Epithelial cell of esophagus (primary cell): ENCODE measurements at places on chromosomes 7 and 10.

DNA sequence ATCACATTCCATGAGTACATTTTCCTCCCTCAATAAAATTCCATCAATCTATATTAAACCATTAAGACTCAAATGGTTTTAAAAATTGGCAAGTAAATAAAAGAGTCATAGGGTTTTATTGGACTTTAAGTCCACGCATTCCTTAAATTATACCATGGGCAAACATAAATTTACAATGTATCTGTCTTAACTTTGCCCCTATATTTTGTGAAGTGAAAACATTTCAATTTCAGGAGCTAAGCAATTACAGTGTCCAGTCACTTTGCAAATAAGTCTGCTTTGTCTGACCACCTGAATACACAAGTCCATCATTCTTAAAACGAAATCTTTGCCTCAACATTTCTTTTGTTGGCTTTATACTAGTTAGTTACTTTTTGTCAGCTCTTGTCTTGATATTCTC is 197.5 kb upstream of the SEMA3D start:
- DNase-seq, result no peak

- peak; percentile 86 for DNase-seq
These were observed 242.8 kb downstream of the KLF6 start for GRCh38 chr10:3542185-3542611.

DNA sequence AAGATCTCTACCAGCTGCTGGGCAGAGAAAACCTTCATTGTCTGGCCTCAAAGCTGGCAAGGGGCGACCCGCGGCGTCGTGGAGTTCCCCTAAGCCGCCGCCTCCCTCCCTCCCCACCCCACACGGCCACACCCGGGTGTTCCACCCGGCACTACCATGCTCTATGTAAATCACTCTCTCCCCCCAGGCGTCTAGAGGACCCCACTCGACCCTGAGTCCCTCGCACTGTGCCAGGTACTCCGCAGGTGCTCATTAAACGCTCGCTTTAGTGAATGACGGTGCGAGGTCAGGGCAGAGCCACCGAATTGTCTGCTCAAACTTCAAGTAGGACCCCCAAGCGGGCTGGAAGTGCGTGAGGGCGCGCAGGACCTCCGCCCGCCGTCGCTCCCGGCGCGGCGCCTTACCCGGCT is 628 bp downstream of the PARP12 start:
- peak; percentile 23 for DNase-seq

GRCh38 chr10:78025685-78026364 is 3.5 kb downstream of the POLR3A start:
- peak; percentile 75 for DNase-seq

DNA sequence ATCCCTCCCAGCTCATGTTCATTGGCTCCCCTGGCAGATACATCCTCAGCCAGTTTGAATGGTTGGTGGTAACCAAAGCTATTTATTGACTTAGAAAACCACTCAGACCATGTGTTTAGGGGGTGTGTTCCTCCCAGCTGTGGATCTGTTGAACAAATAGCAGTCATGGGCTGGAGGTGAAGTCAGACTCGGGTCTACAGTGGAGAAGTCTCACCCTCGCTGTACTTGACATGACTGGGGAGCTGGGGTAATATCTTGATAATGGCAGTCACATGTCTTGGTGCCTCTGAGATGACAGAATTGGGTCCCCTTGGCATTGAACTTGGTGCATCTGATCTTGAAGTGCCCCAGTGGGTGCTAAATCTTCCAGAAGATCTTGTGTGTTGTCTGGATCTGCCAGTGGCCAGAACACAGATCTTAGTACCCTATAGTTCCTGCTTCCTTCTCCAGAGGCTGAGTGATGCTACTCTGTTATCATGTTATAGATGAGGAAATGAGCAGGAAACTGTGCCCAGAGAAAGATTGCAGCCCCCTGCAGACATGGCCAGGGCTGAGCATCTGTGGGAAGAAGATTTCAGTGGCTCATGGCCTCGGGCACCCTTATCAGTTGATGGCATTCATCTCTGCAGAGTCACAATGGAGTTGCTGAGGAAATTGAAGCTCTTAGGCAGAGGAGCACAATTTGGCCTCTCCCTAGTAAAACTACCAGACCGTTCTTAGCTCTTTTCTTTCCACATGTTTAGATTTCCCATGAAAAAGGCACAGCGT is 50.4 kb downstream of the ADRA2A start:
- DNase-seq, result no peak

GRCh38 chr10:71700731-71701368 is 18.7 kb downstream of the C10orf105 start:
- DNase-seq, result no peak

- DNase-seq, result no peak
These were observed 65.8 kb downstream of the TMEM209 start for GRCh38 chr7:130139193-130139960.

- no peak for DNase-seq
These were observed 517 bp downstream of the ITGB1 start for GRCh38 chr10:32957341-32958084.

DNA sequence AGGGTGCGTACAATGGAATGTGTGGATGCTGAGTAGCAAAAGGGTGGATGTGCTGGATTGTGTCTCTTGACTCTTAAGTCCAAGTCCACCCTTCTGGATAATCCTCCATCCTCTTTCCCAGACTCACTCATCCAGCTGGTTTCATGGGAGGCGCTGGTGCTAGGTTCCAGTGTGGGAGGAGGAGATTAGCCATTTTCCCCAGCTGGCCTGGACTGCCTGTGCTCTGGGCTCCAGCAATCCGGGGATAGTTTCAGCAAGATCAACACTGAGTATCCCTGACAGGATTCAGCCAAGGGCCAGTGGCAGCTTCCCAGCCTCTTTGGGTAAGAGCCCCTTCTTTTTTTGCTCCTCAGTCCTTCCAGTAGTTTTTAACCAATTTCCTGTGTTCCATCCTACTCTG is 21.6 kb upstream of the TRIL start:
- DNase-seq, result no peak

DNA sequence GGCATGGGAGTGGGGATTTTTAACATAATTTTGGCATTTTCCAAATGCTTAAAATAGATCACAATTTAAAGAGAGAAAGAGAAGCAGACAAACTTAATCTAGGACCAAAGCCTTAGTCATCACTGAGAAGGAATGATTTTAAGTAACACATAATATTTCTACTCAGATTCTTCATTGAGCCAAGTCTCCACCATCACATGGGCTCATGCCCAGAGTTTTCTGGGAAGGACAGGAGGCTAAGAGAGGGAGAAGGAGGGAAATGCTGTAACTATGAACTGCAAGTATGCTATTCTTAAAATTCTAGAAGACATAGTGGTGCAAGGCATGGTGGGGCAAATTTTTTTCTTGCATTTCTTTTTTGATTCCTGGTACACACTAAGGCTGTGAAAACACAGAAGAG is 23.8 kb upstream of the UBE2D1 start:
- no peak for DNase-seq

DNA sequence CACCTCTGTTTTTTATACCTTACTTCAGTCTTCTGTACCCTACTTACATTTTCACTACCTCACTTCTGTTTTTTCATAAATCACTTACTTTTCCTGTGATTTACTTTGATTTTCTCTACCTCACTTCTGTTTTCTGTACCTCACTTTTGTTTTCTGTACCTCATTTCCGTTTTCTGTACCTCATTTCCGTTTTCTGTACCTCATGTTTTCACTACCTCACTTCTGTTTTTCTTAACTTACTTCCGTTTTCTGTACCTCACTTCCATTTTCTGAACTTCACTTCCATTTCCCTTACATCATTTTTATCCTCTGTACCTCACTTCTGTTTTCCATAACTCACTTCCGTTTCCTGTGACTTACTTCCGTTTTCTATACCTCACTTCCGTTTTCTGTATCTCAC is 492.0 kb upstream of the AKR1E2 start:
- DNase-seq, result no peak

- DNase-seq, result no peak
These were observed 72.4 kb downstream of the PROSER2 start for GRCh38 chr10:11895598-11895997.

DNA sequence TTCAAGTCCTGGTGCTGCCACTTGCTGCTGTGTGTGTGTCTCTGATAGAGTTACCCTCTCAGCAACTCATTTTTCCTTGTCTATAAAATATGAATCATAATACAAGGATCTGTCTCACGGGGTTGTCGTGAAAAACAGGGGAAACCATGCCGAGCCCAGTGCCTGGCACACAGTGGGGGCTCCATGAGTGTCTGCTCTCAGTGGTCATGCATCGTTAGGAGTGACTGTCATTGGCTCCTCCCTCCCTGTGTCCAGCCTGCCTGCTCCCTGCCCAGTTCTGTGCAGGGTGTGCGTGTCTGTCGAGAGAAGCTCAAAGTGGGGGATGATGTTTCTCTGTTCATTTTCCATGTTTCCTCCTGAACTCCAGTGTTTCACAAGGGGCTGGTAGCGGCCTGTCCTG is 83.6 kb upstream of the LRRC4 start:
- DNase-seq, result no peak

DNA sequence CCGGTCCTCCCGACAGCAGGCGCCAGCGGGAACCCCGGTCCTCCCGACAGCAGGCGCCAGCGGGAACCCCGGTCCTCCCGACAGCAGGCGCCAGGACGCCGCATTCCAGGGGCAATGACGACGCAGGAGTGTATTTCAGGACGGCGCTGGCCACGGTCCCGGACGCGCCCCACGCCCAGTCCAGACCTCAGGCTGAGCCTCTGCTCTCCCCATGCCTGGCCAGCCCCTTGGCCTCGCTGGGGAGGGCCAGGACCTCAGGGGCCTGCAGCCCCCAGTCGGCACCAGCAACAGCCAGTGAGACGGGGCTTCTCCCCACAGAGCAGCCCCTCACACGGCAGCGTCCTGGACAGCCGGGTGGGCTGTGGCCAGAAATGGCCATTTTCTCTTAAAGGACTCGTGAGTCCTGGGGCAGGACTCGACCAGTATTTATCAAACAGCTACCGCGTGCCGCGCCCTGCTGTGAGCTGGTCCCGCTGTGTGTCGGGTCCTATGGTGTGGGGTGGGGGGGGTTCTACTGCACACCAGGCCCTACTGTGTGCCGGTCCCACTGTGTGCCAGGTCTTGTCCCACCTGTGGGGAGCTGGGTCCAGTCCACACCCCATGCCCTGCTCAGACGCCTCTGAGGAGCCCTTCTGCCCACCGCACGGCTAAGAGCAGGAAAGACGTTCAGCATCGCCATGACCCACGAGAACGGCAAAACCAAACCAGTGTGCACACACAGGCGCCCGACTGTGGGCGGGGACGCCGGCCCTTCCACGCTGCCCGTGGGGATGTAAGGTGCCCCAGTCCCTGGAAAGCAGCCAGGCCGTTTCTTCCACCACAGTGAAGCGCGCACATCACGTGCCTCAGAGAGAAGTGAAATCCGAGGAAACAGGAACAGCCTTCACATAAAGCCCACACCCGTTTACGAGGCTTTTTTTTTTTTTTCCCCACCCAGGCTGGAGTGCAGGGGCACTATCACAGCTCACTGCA is 33.3 kb downstream of the GET4 start:
- peak; percentile 27 for DNase-seq

DNA sequence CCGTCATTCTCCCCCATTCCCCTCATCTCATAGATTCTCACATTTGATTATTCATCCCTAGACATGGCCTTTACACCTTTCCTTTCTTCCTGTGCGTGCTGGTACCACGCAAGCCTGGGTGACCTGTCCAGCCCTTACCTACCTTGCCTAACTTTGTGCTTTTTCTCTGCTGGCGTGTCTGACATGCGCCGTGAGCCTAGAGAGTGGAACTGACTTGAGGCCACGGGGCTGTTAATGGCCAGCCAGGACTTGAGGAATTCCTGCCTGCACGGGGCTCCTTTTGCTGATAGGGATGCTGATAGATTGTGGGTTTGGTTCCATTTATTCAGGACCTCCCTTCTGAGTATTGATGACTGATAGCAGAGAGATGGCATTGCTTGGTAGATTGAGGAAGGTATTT is 134.2 kb downstream of the DOCK1 start:
- no peak for DNase-seq

- peak; percentile 31 for DNase-seq
These were observed 57.2 kb downstream of the ARHGAP12 start for GRCh38 chr10:31871266-31872065.

DNA sequence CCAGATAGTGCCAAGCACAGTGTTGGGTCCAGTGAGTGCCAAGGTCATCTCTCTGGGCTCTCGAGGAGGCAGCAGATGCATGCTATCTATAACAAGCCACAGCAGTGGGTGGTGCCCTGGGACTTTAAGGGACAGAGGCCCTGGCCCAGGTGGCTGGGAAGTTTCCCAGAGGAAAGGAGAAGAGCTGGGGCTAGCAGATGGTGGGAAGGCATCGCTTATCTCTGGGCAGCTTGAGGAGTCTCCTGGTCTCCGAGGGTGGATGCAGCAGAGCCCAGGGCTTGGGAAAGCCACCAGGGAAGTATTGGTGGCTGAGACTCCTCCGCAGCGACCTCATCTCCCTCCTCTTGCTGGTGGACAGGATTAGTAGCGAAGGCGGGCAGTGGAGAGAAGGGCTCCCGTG is 63.4 kb upstream of the LRRC4 start:
- no peak for DNase-seq

- no peak for DNase-seq
These were observed 358.2 kb upstream of the NPVF start for GRCh38 chr7:25586513-25586912.

DNA sequence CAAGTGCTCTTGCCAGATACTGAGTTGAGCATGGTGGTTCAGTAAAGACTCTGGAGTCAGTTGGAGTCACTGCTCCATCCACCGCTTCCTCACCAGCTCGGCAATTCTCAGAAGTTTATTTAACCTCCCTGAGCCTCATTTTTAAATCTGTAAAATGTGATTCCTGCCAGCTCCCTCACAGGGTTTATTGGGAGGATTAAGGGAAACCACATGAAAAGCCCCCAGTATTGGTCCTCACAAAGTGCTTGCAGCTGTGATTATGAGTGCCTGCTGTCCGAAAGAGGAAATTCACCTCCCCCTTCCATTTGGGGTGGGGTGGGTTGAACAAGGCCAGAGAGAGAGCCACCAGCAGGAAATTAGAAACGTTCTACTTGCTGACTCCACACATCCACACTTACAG is 99.0 kb downstream of the AOAH start:
- no peak for DNase-seq
